ENCODE measurements at places on chromosomes 3 and 15.
A peak's percentile ranks its signal among the peaks of the same experiment; 100 is the strongest.

GRCh38 chr3:183197734-183198133, 35.2 kb upstream of the LAMP3 start:
- no peak for DNase-seq

DNA sequence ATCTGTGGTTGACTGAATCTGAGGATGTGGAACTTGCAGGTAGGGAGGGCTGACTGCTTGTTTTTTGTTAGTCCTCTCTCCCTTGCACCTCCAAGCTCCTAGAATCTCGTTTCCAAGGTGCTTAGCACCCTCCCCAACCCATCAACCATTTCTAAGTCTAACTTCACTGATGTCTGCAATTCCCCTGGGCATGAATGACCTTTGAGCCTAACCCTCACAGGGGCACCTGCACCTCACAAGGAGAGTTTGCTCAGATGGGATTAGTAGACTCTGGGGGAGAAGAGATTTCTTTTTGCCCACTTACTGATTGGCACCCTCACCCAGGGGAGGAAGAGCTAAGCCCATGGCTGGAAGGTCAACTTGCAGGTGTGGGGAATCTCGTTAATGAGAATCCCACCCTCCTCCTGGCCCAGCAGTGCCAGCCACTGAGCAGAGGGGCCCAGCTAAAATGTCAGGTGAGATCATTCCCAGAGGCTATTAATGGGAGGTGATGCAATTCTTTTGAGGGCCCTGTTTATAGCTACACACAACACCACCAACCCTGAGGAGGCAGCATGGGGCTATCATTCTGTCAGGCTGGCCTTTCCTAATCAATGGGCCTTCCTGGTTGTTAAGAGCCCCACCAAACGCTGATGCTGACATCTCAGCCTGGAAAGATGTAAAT, 81.6 kb upstream of the HERC1 start:
- DNase-seq = no peak

- DNase-seq = no peak
These were observed 94.3 kb upstream of the PFN2 start for GRCh38 chr3:150064971-150065370.

DNA sequence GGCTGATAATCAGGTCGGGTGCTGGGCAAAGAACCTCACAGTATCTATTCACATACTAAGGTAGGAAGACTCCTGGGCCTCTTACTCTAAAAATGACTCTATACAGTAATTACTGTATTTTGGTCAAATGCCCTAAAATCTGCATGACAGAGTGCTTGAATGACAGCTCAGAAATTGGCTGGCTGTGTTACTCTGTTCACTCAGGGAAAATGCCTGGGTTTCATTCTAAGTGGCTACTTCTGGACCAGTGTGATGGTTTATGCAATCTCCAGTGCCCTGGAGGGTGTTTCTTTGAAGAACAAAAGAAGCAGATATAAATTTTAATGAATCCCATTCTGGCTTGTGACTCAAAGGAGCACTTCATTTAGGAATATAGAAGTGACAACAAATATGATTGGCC, 2.2 kb downstream of the GABRR3 start:
- no peak for DNase-seq

- DNase-seq = no peak
These were observed 65.1 kb upstream of the LCTL start for GRCh38 chr15:66630801-66631351.

DNA sequence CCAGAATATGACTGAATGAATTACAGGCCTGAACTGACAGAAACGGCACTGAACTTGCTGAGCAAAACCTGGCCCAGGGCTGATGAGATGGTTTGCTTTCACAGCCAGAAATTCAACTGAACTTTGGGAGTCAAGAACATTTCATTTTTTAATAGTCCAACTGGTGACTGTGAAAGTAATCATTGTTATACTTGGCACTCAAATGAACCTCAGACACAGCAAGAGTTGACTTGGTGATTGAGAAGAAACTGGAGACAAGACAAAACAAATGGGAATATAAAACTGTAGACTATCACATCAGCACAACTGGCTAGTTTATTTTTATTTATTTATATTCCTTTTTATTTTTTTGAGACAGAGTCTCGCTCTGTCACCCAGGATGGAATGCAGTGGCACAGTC, 858.9 kb upstream of the CFAP20DC start:
- no peak for DNase-seq

DNA sequence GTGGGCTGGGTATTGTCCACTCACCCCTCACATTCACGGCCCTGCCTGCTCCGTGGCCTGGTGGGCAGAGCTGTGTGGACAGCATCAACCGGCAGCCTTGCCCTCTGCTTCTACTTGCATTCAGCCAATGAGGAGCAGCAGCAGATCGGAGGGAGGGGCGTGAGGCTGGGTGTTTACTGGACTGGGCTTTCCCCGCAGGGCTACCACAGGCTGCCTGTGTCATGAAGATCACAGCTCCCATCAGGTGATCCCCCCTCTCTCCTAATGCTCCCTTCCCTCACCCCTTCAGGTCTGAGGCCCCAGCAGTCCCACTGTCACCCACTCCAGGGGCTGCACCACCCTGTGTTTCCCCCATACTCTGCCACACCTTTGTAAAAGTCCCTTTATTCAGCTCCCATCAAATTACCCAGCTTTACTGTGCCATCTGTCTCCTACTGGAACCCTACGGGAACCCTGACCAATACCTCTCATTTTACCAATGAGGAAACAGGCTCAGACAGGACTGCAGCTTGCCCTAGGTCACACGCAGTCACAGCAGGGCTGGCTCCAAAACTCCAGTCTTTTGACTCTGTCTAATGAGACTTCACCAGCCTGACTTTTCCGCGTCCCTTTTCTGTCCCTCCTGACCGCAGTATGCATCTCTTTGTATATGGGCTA, 81.1 kb downstream of the MEGF11 start:
- no peak for DNase-seq

DNA sequence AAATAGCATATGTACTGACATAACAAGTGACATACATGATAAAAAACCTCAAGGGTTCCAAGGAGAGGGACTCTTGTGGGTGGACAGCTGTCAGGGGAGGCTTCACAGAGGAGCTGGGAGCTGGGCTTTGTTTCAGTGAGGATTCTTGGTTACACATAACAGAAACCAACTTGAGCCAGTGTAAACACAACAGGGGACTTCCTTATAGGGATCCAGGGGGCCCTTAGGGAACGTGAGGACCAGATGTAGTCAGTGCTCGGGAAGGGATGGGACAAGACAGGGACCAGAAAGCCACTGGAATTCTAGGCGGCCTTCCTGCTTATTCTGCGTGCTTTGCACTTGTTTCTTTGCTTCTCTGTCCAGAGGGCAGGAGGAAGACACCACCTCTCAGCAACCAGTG, 34.9 kb downstream of the SNAPC5 start:
- DNase-seq = no peak

- no peak for DNase-seq
These were observed 511.5 kb upstream of the NAALADL2 start for GRCh38 chr3:174347474-174348138.

DNA sequence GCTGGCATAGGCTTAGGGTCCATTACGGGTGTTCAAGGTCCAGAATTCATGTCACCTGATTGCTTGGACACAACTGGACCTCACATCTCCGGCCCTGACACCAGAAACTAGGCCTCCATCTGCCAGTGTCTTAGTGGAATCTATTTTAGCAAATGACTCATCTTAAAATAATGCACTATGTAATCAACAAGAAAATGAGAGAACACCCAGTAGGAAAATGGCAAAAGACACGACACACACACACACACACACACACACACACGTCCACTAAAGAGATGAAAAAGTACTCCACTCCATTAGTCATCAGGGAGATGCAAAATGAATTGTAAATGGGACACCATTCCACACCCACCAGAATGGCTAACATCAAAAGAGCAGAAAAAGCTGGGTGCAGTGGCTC, 11.2 kb downstream of the APBA2 start:
- DNase-seq = no peak

DNA sequence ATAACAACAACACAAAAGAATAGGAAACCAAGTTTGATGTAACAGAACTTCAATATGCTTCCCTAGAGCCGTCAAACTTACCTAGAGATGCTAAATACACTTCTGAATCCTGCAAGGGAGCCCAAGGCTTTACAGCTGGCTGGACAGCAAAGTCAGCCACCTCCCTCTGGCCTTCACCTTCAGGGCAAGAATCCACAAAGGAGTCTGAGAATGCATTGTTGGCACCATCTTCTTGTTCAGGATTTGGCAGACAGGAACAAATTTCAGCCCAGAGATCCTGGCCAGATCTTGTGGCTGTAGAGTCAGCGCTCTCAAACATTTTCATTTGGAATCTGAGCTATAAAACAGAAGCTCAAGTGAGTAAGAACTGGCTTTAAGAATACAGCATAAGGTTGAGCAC, 2.2 kb downstream of the CCDC32 start:
- no peak for DNase-seq

GRCh38 chr3:99966662-99967416, 147.5 kb downstream of the FILIP1L start:
- no peak for DNase-seq

DNA sequence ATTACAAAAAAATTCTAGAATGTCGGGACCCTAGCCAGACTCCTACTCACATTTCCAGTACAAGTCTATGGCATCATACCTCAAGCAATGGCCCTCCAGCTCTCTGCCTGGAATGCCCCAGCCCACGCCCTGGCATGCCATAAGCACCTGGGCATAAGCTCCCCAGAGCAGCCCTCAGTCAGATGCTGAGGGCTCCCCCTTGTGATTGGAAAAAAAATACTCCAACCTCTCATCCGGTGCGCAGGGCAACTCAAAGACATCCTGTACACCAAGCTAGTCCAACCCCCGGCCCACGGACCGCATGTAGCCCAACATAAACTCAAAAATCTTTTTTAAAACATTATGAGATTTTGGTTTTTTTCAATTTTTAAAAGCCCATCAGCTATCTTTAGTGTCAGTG, 115.4 kb downstream of the NEK10 start:
- DNase-seq = peak; percentile 5

GRCh38 chr3:147409143-147410115, at the start of gene ZIC1:
TSS of gene ZIC1 (plus strand) at chr3:147409365. CDS start at chr3:147410113, 748 bp downstream.
- DNase-seq = no peak

- DNase-seq = no peak
These were observed 488 bp downstream of the THSD4 start for GRCh38 chr15:71115567-71116351.

DNA sequence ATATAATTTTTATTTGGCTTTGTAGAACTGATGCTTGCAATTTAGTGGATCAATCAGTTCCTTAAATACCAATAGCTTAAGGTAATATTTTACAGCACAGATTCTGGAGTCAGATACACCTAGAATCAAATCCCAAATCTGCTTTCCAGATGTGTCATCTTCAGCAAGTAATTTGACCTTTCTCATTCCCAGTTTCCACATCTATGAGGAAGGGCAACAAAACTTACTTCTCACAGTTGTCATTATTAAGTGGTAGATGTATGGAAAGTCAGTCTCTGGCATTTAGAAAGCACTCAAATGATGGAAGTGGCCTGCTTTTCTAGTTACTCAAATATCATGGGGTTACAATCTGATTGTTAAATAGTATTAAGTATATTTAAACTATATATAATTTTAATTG, 767.0 kb downstream of the CADM2 start:
- no peak for DNase-seq

DNA sequence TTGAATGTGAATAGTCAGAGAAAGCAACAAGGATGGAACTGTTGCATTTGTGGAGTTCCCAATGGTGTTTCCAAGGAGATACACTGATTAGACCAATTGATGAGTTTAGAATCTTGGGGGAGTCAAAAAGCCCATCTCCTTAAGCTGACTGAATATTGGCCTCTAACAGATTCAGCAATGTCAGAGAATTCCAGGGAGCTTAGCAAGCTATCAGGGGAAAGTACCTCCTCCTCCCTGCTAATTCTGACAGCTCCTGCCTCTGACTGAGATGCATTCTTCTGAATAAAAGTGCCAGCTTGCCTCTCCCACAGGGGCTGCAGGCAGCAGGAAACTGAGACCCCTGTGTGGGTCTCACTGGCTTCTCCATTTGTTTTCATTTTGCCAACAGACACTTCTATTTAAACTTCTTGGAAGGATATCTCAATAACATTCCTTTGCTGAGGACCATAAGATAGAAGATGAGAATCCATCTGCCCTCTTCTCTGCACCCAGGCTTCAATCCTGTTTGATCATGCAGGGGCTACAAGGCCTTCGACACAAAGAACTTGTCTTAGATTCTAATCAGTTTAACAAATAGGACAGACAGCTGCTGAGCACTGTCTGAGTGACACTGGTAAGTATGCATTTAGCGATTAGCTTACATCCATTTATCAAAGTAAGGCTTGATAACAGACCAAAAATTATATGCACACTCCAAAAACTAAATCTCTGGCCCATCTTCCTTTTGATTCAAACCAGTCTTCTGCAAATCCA, 1080.8 kb downstream of the TUSC7 start:
- DNase-seq = no peak

DNA sequence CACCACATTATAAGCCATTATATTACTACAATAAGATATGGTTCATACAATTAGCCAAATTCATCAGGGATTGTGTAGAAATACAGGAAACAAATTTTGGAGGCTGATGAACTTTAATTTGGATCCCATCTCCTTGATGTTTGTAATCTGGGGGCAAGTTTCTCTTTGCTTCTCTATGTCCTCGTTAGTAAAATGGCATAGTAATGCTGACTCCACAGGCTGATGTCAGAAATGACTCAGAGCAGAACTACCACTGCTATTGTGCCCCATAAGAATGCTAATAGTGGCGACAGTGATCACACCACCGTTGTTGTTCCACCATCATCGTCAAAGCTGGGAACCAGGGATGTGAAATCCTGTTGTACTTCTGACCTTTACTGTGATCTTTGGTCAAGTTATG, 722.3 kb upstream of the LMCD1 start:
- DNase-seq = no peak

DNA sequence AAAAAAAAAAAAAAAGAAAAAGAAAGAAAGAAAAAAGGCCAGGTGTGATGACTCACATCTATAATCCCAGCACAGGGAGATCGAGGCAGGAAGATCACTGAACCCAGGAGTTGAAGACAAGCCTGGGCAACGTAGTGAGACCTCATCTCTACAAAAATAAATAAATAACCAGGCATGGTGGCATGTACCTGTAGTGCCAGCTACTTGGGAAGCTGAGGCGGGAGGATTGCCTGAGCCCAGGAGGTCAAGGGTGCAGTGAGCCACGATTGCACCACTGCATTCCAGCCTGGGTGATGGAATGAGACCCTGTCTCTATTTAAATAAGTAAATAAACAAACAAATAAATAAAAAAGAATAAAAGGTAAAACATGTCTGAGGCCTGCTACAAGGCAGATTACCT, 39.3 kb upstream of the LACTB start:
- no peak for DNase-seq

- DNase-seq = no peak
These were observed 10.8 kb downstream of the CMTM8 start for GRCh38 chr3:32249184-32249782.

DNA sequence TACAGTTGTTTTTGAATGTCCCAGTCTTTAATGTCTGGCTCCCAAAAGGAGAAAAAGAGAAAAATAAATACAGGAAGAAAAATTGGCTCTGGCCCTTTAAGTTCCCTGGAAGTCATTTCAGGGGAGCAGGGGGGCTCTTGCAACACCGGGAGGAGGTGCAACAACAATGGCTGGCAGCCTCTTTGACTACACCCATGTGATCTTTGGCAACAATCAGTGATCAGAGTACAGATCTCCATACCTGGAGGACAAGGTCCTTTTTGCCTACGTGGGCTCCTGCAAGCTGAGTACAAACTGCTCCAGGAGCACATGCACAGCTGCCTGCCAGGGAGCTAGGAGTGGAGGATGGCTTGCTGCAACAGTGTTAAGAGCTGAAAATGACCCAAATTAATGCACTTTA, 63.9 kb downstream of the GLCE start:
- peak; percentile 4 for DNase-seq
